ENCODE measurements at places on chromosomes 1 and 21.

GRCh38 chr1:102776071-102776470, 332.3 kb downstream of the COL11A1 start:
- DNase-seq = no peak

GRCh38 chr1:3909615-3910014, 9.5 kb upstream of the C1orf174 start:
- no peak for DNase-seq

GRCh38 chr1:46301808-46302640, 1.4 kb downstream of the LRRC41 start:
- no peak for DNase-seq

DNA sequence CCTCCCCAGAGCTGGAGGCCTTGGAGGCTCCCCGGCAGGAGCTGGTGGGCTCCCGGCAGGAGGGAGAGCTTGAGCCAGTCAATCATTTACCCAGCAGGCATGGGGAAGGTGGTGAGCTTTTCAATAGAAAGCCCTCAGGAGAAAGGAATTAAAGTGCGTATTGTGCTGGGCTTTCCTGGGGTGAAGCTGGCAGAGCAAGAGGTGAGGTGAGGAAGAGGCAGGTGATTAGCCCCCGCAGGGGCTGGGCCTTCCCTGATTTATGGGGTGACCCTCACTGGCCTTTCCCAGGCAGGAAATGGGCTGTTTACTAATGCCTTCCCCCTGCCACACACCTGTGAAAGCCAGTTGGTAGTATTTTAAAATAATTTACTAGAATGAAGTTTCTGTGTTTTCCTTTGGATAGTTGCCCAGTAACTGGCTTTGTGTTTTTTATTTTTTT, 25.8 kb downstream of the CLDN14 start:
- DNase-seq = no peak

- DNase-seq = no peak
These were observed 416.3 kb upstream of the USP24 start for GRCh38 chr1:55631509-55631908.

DNA sequence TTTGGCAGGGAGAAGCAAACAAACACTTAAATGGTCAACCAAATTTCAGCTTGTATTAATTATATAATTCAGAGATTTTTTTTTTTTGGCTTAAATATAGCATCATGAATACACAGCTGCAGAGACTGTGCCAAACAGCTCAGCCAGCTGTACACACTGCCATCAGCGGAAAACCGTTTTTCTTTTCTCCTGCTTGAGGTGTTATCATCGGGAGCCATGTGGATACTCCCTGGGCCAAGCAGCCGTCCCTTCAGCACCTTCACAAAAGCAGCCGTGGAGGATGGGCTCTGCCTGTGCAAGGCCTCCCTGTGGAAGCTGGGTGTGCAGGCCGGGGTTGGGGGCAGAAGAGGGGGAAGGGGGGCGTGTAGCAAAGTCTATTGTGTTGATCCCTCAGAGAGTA, 85.0 kb downstream of the NUF2 start:
- DNase-seq = no peak

DNA sequence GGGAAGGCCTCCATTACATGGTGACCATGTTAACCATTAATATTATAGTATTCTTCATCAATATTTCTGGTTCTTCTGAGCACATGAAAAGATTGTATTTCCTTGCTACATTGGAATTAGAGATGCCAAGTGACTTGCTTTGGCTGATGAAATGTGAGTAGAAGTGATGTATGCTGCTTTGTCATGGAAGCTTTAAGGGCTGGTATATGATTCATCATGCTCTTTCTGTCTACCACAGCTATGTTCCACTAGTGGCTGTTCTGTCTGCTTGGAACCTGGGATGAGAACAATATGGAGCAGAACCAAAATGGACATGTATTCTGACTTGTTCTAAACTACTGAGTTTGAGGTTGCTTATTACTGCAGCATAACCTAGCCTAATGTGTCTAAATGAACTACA, 163.3 kb downstream of the TM2D1 start:
- no peak for DNase-seq

DNA sequence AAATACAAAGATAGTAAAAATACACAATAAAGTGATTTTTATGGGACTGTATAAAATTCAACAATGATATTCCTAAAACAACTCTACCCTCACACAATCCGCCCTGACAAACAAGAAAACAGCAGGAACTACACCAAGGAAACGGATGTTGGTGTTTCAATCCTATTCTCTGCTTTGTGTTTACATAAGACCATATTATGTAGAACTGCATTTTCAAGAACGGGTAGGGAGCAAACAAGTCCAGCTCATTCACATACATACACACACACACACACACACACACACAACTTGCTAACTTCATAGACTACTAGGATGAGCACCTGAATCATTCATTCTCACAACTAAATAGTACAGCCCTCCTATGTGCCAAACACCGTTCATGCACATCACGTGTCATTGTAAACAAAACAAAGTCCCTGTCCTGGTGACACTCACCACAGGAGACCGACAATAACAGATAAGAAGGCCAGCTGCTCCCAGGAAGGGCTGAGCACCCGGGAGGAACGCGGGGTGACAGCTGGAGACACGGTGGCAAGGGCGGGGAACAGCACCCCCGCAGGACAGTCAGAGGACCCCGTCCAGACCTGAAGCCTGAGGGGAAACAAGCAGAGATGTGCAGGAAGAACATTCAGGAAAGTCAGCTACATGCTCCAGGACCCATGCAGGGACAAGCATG, 43.0 kb downstream of the NPHP4 start:
- no peak for DNase-seq

DNA sequence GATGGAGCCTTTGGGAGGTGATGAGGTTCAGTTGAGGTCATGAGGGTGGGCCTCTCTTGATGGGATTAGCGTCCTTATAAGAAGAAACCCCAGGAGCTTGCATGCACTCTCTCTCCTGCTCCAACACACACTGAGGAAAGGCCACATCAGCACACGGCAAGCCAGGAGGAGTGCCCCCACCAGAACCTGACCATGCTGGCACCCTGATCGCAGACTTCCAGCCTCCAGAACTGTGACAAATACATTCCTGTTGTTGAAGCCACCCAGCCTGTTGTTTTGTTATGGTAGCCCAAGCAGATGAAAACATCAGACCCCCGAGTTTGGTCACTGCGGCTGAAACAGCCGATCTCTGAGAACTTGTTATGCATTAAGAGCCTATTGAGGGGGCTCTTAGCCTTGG, 64.8 kb upstream of the SOD1 start:
- no peak for DNase-seq

- no peak for DNase-seq
These were observed 44.1 kb downstream of the PLXNA2 start for GRCh38 chr1:208200116-208200515.

DNA sequence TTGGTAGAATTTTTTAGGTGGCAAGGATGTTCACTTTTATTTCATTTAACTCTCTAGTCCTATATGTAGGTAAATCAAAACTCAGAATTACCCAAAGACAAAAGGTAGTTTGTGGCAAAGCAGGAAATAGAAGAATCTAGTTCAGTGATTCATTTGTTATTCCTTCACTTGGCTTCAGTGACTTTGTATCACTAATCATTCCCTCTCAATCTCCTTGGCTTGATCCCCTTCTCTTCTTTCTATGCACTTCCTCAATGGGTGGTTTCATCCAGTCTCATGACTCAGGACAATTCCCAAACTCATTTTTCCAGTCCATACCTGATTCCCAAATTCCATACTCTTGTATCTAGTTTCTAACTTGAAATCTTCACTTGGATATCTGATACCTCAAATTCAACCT, 64.9 kb downstream of the PRKACB start:
- DNase-seq = no peak

DNA sequence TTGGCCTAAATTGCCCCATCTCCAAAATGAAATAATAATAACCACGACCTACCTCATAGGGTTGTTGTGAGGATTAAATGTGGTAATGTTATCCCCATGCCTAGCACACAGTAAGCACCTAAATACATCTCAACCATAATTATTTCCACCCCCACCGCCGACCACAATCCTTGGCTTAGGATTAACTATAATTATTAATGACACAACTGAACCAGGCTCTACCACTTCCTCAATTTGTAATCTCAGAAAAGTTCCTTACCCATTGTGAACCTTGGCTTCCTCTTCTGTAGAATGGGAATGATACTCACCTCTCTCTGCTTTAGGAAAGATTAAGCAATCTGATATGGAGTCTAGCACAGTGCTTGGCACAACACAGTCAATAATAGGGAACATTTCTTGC, 44.3 kb upstream of the TACSTD2 start:
- no peak for DNase-seq

GRCh38 chr1:243316366-243316989, 60.6 kb downstream of the SDCCAG8 start:
- no peak for DNase-seq

DNA sequence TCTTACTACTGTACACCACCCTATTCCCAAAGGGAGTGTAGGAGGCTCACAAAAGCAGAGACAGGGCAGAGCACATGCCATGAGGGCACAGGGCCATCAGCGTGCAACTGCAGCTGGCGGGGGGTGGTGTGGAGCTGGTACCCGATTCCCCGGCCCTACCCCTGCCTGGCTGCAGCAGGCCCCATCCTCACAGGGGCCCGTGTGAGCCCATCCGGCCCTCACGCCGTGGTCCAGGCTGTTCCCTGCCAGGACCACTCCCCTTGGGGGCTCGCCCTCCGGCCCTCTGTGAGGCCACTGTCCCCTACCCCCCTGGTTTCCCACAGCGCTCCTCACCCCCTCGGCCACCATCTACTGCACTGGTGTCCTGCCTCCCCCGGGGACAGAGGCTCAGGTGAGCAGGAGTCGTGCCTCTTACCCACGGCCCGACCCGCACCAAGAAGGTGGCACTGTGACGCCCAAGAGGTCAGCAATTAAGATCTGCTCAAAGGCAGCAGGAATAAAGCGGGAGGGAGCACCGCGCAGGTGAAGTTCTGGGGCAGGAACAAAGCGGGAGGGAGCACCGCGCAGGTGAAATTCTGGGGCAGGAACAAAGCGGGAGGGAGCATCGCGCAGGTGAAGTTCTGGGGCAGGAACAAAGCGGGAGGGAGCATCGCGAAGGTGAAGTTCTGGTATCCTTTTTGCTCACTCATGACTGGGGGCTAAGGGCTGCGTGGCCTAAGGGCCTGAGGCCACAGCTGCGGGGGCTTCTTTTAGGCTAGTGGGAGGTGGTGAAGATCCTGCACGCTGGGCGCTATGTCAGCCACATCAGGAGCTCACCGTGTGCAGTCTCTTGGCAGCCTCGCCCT, 3.9 kb downstream of the POFUT2 start:
- no peak for DNase-seq

GRCh38 chr1:27884006-27884954, 11.9 kb downstream of the THEMIS2 start:
- no peak for DNase-seq

DNA sequence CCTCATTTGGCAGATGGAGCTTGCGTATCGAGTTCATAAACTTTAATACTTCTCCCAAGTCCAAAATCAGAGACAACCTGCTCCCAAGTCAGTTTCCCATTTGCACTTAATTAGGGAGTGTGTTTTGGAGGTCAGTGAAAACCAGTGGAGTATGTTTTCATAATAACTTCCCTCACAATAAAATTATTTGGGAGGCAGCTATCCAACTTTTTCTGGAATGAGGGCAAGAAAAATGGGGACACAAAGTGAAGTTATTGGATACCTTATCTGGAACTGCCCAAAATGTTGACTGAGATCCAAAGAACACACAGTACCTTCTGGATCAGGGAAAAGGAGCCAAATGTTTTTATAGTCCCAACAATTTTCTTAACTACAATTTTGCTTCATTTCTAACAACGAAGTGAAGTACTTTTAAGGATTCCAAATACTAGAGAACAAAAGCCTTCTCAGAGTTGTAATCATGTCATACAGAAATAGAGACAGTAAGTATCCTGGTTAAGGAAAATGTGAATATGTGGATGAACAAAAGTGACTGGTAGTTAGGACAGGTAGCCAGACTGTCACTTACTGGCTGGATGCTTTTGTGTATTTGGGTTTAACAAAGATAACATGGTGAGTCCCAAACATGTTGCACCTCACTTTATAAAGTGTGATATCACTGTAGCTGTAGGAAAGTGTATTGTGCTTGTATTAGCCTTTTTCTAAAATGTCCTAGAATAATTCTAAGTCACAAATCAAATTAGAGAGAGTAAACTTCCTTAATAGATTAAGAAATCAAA, 325.0 kb downstream of the HLX start:
- DNase-seq = no peak

- DNase-seq = no peak
These were observed 126.1 kb downstream of the PPIAL4G start for GRCh38 chr1:148357037-148357436.

DNA sequence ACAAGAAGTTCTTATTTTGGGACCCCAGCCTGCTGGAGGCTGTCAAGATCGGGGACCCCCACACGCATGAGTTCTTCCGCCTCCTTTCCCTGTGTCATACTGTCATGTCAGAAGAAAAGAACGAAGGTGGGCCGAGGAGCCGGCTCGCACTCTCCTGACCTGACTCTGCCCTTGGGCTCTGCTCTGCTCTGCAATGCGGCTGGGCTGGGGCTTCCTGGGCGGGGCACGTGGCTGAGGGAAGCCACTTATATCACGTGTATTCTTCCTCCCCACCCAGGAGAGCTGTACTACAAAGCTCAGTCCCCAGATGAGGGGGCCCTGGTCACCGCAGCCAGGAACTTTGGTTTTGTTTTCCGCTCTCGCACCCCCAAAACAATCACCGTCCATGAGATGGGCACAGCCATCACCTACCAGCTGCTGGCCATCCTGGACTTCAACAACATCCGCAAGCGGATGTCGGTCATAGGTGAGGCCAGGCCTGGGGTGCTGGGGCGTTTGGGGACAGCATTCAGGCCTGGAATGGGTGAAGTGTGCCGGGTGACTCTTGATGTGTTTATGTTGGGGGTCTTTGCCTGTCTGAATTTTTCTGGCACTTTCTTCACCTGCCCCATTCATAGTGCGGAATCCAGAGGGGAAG, 17.6 kb downstream of the ATP8B2 start:
- no peak for DNase-seq

GRCh38 chr1:86507935-86508582, 38.8 kb upstream of the CLCA4 start:
- no peak for DNase-seq

- DNase-seq = peak; percentile 62
These were observed 3.0 kb downstream of the AURKAIP1 start for GRCh38 chr1:1371746-1372711.
